ENCODE measurements at places on chromosomes 7 and 10.

- DNase-seq = no peak
Observed at GRCh38 chr7:132171130-132171576, 405.1 kb downstream of the PLXNA4 start.

DNA sequence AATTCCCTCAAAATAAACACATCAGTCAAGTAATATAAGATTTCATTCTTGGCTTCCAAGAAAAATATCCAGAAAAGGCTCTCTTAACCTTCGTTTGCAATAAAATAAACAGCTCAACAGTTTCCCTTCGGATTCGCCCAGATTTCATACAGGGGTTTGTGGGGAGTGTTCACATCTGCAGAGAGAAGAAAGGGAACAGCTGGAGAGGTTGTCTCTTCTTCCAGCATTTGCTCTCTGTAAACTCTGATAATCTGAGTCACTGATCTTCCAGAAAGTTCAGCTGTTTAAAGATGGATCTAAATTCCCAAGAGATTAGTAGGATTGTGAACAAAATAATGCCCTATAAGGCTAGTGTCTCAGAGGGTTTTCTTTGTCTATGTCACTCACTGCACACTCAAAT, 277.9 kb downstream of the HPSE2 start:
- DNase-seq = no peak

DNA sequence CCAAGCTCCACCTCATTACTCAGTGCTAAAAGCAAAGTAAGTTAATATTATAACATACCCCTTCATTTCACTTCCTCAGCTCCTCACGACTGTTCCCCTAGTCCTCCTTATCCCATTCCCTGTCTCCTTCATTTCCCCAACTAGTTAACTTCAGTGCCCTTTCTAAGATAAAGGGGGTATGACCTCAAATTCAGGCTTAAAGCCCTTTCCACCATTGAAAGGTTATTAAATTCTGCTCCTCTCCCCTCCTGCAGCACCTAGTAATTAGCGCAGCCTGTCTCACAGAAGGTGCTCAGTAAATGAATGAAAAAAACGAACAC, 1.0 kb downstream of the CRPPA start:
- DNase-seq = no peak

DNA sequence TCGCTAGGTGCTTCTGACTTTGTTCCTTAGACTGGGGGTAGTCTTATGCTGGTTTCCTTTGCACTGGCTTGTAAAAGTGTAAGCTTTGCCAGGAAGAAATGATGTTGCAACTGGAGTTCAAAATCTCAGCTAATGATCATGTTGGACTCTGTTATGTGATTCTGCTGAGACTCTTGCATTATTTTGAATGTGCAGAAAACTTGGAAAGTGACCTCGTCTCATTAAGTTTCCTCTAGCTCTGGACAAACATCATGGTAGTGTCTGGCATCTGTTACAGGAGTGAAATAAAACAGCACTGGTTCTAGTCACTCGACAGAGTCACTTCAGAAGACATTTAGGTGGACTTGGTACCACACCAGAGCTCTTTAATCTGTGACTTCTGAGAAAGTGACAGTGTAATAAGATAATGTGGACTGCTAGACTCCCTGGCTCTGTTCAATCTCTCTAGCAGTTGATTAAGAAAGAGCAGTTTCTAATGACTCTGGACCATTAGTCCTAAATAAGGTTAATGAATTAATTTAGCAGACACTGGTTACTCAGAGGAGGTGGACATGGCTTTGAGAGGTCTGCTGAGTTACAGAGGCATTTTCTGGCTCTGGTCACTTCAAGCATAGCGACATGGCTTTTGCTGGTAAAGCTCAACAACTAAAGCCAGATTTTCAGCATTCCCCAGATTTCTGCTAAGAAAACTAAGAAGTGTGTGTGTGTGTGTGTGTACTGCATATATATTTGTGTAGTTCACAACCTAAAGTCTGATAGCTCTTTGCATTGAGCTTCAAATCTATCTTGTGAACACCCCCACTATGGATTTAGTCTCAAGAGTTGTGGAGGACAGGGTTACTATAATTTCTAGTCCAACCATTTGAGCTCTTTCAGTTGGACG, 2.0 kb downstream of the NRP1 start:
- no peak for DNase-seq

DNA sequence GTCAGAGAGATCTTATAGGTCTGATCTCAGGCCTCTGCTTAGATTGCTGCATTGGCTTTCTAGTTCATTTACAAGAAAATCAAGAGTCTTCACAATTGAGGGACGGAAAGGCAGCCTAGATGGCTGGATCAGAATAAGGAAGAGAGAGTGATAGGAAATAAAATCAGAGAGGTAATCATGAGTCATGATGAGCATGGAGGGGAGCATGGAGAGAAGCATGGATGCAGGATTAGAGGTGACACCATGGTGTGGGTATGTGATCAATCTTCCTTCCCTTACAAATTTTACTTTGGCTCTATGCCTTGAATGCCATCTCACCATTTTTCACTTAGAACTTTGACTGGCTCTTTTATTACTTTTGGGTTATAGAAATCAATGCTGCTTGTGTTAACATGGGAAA, 1.4 kb downstream of the BCCIP start:
- DNase-seq = no peak

DNA sequence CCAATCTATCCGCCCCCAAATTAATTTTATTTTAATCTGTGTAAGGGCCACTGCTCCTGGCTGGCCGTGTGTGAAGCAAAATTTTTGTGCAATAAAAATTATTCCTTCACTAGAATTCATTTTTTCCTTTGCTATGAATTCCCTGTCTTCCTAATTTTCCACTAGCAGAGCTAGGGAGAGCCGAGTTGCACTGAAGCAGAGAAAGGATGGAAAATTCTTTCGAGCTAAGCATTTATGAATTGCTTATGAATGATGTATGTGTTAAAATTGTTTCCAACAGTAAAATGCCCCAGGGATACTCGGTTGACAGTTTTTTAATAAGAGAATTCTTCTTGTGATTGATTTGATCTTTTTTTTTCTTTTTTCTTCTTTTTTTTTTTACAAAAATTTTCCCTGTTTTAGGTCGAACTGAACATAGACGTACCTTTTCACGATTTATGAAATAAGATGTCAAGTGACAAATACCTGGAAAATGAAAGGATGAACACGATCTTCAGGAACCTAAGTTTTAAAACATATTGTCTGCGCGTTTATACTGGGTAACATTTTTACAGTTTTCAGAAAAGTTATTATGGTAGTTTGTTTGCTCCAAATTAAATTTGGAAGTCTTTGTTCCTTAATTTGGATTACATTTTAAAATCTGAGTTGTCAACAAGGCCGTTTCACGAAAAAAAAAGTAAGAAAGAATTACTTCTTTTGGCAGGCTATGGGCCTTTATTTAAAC, 288.8 kb upstream of the NFE2L3 start:
- no peak for DNase-seq

DNA sequence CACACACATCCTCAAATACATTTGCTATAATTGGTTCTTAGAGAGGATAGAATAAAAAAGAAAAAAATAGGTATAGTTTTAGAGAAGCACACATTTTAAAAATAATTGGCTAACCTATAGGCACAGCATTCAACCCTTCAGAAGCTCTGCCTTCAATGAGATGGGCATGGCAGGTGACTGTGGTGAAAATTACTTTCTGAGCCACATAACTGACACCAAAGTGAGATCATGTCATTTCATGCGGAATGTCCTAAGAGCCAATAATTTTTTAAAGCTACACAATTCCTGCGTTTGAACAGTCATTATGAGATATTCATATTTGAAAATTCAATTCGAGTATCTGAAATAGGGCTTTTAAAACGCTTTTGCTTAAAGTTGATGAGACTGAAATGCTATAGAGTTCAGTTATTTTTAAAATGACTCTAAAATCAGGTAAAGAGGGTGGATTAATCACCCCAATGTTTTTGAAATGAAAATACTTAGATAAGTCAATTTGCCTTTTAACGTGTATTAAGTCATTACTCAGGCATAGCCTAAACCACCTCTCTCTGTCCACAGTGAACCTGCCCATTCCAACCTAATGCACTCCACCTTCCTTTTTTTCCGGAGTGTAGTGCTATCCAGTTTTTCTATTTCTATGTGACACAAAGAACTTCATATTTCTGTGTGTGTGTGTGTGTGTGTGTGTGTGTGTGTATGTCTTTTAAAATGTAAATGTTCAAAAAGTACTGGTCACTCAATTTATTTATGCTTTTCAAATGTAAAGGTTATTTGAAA, 6.1 kb downstream of the RELN start:
- DNase-seq = no peak

- DNase-seq = no peak
Observed at GRCh38 chr10:1658658-1659057, 78.7 kb downstream of the ADARB2 start.

GRCh38 chr10:31129271-31129670, 97.6 kb upstream of the ZNF438 start:
- no peak for DNase-seq

- DNase-seq = no peak
Observed at GRCh38 chr10:120823266-120823665, 27.9 kb upstream of the WDR11 start.

GRCh38 chr7:105988276-105988675, 25.2 kb downstream of the CDHR3 start:
- no peak for DNase-seq

GRCh38 chr10:108566316-108567107, 1356.8 kb downstream of the XPNPEP1 start:
- no peak for DNase-seq

DNA sequence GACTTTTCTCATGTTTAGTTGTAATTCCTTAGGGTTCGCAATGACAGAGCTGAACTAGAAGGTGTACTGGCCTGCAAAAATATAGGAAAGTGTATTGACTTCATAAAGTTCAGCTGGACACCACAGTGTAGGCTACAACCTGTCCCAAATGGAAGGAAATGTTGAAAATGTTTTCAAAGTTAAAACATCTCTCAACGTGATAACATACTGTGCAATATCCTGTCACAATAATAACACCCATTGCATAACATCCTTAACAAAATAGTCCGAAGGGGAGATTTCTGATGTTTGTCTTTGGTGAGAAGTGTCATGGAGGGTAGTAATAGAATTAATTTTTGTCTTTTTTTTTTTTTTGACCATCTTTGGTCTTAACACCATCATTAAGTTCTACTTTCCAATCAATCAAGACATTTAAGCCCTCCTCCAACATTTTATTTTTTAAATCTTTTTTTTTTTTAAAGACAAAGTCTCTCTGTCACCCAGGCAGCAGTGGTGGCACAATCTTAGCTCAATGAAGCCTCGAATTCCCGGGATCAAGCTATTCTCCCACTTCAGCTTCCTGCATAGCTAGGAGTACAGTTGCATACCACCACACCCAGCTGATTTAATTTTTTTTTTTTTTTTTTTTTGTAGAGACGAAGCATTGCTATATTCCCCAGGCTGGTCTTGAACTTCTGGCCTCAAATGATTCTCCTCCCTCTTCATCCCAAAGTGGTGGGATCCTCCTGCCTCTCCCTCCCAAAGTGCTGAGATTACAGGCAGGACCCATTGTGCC, 45.7 kb downstream of the DYNC1I1 start:
- no peak for DNase-seq

DNA sequence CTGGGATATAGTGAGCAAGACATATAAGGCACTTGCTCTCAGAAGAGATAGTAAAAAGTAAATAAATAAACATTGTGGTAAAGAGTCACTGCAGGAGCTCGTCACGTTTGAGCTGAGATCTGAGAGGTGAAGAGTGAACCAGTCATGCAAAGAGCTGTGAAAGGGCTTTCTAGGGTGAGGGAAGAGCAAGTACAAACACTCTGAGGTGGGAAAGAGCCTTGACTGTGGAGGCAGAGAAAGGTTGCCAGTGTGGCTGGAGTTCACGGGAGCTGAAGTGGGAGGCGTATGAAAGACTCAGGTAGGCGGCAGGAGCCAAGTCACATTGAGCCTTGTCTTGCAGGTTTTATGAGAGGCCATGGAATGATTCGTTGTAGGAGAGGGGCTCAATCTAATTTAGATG, 141.0 kb downstream of the C1GALT1 start:
- DNase-seq = no peak

DNA sequence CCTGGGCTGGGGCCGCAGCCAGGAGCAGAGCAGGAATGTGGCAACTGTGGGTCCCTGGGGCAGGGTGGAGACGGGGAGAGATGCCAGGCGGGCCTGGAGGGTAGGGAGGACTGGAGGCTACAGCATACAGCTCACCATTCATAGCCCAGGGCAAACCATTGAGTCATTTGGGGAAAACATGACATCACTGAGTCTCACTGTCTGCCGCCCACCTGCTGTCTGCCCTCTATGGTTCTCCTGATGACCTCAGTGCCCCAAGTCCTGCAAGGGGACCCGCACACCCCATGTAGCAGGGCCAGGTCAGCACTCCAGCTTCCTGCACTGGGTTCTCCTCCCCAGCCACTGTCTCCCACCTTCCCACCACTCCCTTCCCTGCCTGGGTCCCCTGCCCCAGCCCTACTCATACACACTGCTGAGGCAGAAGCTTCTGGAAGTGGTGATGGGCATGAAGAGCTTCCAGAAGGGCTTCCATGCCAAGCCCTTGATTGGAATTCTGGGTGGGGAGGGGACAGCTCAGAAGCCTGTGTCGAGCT, 10.4 kb downstream of the CHST3 start:
- peak; percentile 32 for DNase-seq

DNA sequence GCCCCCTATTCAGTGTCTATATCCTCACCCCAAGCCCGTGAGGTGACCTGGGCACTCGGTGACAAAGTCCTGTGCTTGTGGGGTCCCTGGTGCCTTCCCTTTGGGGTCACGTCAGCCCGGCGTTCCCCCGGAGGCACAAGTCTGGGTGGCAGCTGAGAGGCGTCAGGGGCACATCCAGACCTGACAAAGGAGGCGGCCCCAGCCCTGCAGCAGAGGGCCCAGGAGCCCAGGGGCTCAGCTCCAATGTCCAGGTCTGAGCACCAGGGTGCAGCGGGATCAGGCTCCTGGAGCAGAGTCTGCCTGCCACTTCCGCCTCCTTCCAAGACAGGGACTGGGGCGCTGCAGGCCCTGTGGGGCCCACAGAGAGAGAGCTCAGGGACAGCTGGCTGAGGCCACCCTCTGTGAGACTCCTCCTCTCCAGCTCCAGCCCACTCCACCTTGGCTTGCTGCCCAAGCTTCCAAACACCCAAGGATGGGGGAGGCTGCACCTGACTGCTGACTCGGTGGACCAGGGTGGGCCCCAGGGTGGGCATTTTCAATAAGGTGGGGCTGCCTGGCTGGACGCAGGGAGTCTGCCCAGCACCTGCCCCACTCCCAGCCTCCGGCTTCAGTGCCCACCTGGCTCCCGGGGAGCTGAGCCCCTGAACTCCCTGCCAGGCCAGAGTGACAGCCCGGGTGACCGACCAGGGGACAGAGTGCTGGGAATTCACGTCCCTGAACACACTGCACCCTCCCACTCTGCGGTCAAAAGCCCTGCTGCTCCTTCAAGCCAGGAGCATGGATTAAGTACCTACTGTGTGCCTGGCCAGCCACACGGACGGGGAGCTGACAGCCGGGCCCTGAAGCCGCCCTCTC, 1.0 kb upstream of the KNDC1 start:
- no peak for DNase-seq

GRCh38 chr7:13524076-13524475, 465.4 kb downstream of the ETV1 start:
- no peak for DNase-seq

- DNase-seq = no peak
Observed at GRCh38 chr7:97982647-97983046, 7.3 kb downstream of the OCM2 start.

DNA sequence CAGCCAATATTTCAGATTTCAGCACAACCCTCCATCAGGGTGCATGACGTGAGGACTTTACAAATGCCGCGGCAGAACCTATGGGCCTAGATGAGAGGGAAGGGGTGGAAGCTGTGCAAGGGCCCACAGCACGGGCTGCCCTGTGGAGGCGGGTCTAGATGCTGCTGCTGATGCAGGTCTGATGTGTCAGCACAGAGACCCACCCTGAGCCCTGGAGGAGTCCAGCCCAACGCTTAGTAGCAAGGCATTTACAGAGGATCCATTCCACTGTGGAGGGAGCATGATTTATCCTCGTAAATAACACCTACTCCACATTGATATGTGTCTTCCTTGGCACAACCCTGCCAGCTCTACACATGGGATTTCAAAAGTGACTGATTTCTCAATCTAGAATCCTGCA, 48.5 kb downstream of the MYL10 start:
- DNase-seq = no peak

Measured in stimulated activated effector memory CD8-positive, alpha-beta T cell treated with anti-CD3 and anti-CD28 coated beads, Interleukin-12 subunit alpha, Interleukin-12 subunit beta, amount 100 ng/mL, for 72 hours (primary cell).